ENCODE measurements at places on chromosomes 4 and X. TPM values are rescaled to one million over a fixed set of nuclear protein-coding genes. Genes with fewer than 3 reads are reported as not detected.

GRCh38 chr4:104772849-104773248 is 278.2 kb upstream of the CXXC4 start:
- DNase-seq, result no peak

DNA sequence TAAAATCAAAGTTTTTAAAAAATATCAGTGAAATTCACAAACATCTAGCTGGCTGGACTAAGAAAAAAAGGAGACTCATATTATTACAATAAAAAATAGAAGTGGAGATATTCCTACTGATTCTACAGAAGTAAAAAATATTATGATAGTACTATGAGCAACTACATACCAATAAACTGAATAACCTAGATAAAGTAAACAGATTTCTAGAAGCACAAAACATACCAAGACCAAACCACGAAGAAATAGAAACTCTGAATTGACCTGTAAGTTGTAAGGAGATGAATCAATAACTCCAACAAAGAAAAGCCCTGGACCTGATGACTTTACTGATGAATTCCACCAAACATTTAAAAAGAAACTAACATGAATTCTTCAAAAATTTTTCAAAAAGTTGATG is 867.3 kb downstream of the PCDH18 start:
- no peak for DNase-seq

- no peak for DNase-seq
Measured at GRCh38 chrX:80792205-80792604, 17.5 kb downstream of the BRWD3 start.

DNA sequence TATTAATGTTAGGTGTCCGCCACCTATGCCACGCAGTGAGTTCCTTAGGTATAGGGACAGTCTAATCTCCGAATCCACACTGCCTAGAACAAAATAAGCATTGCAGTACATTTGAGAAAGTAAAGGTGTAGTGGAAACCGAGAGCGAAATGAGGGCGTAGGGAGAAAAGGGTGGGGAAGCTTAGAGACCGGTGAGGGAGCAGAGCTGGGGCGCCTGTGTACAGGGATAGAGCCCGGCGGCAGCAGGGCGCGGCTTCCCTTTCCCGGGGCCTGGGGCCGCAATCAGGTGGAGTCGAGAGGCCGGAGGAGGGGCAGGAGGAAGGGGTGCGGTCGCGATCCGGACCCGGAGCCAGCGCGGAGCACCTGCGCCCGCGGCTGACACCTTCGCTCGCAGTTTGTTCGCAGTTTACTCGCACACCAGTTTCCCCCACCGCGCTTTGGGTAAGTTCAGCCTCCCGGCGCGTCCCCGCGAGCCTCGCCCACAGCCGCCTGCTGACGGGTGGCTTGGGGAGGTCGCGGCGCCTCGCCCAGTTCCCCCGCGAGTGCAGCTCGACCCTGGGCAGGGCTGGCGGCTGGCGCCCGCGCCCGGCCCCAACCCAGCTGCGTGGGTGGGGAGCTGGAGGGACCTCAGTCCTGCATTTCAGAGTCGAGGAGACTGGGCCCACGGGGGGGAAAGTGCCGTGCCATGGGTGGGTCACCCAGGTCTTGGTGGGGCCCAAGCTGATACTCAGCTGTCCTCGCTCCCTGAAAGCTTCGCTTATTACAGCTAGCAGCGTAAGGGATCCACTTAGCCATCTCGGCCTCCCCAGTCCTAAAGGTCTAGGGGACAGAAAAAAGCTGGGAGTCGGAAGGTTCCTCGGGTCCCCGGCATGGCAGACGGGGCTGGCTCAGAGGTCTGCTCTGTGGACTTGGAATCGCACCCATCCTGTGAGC is at the start of gene ANXA3:
ANXA3 (plus strand) TSS at position 351 of the 932 bp plus-strand sequence. CDS start 2,704 bp downstream, outside the sequence.
- DNase-seq, result peak; percentile 41

DNA sequence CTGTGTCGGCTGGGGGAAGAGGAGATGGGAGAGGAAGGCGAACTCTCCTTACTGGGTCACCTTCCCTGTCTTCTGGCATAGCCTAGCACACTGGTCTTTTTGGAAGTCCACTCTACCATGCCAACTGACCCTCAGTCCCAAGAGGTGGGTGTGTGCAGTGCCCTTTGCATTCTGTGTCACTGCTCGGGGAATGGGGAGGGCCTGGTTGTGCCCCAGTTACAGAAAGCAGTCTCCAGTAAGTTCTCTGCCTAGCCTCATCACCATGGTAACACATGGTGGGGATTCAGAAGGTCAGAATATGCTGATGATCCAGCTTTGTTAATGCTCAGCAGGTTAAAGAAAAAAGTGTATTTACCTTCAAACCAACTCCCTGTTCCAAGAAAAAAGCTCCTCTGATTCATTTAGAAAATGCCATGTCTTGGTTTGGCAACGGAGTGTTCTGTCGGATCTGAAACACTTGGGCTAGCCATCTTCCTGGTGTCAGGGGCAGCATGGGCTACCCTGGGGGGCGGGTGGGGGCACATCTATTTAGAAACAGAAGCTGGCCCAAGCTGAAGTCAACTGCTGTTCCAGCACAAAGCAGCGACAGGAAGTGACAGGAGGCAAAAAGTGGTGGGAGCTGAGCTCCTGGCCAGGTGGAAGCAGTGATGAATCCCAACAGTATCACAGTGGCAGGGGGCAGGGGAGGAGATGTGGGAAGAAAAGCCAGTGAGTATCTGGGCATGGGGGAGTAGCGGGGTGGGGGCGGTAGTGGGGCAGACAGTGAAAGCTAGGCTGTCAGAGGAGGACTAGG is 37.0 kb downstream of the NSG1 start:
- no peak for DNase-seq

Gene SNCA
- total RNA-seq, result 10.5 TPM

Gene PLA2G12A
- 11.4 TPM for total RNA-seq

Measured in Caki2 (cell line).